ENCODE measurements at places on chromosomes 6 and 20.

- peak; percentile 29 for DNase-seq
Observed at GRCh38 chr6:5107341-5107740, 22.2 kb downstream of the PPP1R3G start.

- no peak for DNase-seq
Observed at GRCh38 chr6:35298625-35299140, 1.1 kb downstream of the DEF6 start.

- no peak for DNase-seq
Observed at GRCh38 chr6:90446164-90446563, 140.7 kb downstream of the MAP3K7 start.

- DNase-seq = no peak
Observed at GRCh38 chr6:140623498-140623897, 1249.0 kb upstream of the CITED2 start.

GRCh38 chr6:3407840-3408239 is 49.0 kb downstream of the SLC22A23 start:
- no peak for DNase-seq

DNA sequence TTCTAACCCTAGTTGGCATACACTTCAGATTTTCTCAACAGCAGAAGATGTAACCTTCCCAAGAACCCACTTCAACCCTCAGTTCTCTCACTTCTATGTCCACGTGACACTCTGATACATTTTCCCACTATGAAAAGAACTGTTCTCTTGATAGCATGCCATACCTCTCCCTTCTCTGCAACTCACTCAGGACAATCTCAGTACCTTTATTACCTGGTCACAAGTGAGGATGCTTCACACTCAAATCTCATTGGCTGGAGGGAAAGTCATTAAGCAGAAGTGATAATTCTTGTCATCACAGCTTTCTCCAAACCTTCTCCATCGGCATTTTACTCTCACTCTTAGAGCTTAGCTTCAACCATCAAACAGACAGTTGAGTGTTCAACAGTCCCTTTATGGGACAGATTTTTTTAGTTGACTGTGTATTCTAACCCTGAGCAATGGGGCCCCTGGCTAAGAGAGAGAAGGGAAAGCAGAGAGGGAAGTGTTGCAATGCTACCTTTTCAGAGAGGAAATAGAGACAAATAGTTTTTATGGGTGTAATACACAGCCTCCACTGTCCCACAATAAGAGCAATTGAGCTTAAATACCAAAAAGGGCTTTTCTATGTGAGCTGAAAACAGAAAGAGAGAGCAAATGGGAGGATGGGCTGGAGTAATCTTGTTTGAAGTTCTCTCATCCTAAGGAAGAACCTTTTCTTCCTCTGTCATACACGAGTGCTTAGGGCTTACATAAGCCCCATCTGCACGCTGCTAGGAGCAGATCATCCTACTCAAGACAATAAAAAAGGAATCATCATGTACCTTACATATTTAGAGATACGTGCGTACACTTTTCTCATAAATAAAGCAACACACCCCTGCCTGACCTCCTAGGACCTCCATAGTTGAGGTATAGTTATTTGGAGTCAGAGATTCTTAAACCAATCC is 16.0 kb downstream of the HLA-DPA1 start:
- DNase-seq = no peak

- DNase-seq = no peak
Observed at GRCh38 chr20:19916531-19917485, 100.4 kb upstream of the NAA20 start.

DNA sequence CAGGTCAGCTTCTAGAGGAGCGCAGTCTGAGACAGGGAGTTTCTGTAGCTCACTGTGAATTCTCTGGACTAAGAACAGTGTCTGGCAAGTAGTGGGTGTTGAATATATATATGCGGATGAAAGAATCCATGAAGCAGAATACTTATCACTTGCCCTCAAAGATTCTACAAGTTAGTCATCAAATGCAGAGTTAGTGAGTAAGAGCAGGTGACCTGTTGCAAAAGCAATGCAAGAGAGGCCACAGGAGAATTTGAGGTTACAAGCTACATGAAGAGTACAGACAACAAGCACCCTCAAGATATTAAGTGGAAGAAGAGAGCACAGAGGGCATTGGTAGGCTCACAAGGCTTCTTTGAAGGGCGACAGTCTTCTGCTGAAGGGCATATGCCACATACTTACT is 103.4 kb upstream of the BTBD3 start:
- DNase-seq = no peak

- no peak for DNase-seq
Observed at GRCh38 chr20:20407891-20408805, 40.2 kb downstream of the INSM1 start.

- no peak for DNase-seq
Observed at GRCh38 chr6:138526822-138527235, 27.5 kb upstream of the NHSL1 start.

- DNase-seq = no peak
Observed at GRCh38 chr6:158538741-158539140, 21.1 kb upstream of the TMEM181 start.

- DNase-seq = peak; percentile 59
Observed at GRCh38 chr6:167906899-167907298, 80.2 kb downstream of the AFDN start.

GRCh38 chr20:2005831-2006426 is 12.1 kb upstream of the PDYN start:
- DNase-seq = peak; percentile 82

GRCh38 chr6:41021832-41022231 is 17.2 kb downstream of the UNC5CL start:
- DNase-seq = no peak

GRCh38 chr20:13526551-13526950 is 112.2 kb downstream of the TASP1 start:
- DNase-seq = no peak

GRCh38 chr6:34237316-34237721 is 646 bp downstream of the HMGA1 start:
- DNase-seq = no peak

GRCh38 chr20:38258545-38259215 is 1.9 kb downstream of the KIAA1755 start:
- no peak for DNase-seq

DNA sequence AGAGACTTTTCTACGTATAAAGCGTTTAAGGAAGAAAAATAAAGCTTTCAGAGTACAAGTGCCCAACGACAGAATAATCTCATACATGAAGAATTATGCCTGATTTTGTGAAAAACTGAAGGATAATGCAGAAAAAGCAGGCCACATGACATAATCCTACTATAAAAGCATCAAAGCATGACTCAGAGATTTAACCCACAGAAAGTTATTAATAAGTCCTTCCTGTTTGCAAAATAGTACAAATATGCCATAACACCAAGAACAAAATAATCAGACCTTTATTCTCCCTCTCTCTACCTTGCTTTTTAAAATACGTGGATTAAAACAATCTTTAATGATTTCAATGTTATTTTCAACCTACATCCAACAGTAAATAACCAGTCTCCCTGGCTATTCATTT is 118.6 kb upstream of the BCLAF1 start:
- no peak for DNase-seq

- no peak for DNase-seq
Observed at GRCh38 chr6:19587238-19587942, 249.8 kb upstream of the ID4 start.

DNA sequence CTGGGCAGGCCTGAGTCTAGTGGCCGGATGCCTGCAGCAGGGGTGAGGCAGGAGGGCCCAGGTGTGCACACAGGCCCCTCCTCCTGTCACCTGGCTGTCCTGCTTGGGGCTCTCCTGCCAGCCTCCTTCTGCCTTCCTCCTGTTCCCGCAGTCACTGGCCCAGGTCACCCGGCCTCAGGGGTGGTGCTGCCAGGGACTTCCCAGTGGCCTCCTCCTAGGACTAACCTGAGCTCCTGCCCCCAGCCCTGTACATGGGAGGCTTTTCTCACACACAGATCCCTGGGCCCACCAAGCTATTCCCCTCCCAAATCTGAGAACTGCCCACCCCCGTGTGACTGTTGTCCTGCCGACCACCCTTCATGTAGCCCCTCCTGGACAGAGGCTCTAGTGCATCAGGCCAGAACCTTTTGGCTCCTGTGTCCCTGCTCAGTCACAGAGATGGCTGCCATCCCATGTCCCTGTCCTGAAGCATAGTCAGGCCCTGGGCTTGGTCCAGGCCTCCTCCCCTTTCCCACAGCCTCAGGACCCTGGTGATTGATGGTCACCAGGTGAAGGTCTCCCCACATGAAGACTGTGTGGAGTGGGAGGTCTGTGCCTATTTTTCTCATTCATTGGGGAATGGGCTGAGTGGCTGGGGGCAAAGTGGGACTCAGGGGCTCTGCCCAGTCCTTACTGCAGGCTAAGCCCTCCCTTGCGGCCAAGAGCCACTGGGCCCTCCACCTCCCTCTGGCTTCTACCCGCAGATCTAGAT is 1.1 kb upstream of the ULBP1 start:
- no peak for DNase-seq

- no peak for DNase-seq
Observed at GRCh38 chr6:161024364-161024920, 32.9 kb downstream of the MAP3K4 start.

- no peak for DNase-seq
Observed at GRCh38 chr20:60764771-60765170, 487.3 kb upstream of the CDH4 start.

DNA sequence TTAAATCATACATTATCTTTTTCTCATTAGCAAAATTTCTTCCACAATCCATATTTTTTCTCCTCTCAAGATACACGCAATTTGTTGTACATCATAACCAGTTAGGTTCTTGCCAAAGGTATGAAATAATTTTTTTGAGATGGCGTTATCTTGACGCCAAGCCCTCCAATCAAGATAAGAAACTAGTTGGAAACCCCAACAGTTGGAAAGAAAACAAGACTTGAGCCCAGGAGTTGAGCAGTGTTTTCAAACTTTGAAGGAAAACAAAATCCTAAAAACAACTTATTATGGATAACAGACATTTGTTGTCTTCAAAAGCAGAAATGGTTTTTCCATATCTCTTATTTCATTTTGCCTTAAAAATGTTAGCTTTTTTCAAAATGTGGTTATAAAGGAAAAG is 184.8 kb downstream of the SLC24A3 start:
- DNase-seq = no peak

DNA sequence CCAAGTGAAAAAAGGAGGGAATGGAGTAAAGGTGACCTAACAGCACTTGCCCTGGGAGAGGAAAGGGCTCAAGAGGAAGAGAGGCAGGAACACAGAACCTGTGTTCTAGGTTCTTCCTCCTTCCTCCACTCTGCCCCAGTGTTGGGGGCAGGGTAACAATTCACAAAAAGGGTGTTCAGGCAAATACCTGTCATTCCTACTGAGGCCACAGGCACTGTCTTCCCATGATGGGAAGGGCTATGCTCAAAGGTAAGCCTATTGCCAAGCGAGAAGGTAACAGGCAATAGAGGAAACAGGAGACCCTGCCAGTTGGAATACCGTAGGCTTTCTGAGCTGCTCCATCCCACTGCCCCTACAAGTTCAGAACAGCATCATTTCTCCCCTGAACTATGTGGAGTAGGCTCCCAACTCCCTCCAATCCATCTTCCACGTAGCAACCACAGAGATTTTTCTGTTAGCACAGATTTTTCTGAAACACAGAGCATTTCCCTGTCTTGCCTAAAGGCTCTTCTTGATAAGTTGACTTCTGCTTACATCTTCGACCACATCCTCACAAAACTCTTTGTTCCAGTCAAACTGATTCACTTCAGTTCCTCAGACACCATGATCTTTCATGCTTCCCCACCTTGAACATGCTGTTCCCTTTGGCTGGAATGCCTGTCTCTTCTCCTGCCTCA is 2.7 kb downstream of the AGPAT1 start:
- DNase-seq = no peak

DNA sequence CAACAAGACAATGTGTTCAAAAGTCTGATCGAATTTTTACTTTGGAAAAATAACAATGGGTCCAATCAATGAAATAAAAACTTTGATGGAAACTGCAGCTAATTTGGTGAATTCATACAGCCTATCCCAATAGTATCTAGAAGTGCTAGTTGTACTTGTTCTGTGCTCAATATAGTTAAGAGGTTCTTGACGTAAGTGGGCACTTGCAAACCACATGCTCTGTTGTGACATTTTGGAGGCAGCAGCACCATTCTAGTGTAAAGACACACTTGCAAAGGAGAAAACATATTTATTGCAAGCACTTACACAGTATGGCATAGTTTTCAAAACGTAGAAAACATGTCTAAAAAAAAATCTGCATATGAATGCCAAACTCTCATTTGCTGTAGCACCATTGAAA is 6.7 kb upstream of the KLHL31 start:
- no peak for DNase-seq

- no peak for DNase-seq
Observed at GRCh38 chr6:170497841-170498301, 55.2 kb downstream of the PSMB1 start.

DNA sequence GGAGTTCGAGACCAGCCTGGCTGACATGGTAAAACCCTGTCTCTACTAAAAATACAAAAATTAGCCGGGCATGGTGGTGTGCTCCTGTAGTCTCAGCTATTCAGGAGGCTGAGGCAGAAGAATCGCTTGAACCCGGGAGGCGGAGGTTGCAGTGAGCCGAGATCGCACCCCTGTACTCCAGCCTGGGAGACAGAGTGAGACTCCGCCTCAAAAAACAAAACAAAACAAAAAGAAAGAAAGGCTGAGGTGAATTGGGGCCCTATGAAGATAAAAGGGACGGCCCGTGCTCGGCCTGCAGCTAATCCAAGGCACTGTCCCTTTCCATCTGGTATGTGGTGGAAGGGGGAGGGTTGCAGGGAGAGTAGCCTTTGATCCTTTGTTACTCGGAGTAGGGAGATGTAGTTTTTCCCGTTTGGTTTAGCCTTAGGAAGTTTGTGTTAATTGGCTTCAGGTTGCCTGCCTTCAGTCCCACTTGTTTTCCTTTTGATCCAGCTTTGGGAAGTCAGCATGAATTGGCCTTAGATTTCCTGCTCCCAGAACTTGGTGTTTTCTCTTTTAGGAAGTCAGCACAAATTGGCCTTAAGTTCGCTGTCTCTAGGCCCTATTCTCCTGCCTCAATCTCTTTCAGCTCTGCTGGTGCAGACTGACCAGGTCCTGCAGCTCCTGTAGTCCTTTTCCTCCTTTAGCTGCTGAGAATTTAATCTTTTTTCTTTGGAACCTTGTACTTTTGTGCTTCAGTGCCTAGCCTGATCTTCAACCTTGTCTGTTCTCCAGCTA is 36.1 kb upstream of the PAQR8 start:
- DNase-seq = no peak

DNA sequence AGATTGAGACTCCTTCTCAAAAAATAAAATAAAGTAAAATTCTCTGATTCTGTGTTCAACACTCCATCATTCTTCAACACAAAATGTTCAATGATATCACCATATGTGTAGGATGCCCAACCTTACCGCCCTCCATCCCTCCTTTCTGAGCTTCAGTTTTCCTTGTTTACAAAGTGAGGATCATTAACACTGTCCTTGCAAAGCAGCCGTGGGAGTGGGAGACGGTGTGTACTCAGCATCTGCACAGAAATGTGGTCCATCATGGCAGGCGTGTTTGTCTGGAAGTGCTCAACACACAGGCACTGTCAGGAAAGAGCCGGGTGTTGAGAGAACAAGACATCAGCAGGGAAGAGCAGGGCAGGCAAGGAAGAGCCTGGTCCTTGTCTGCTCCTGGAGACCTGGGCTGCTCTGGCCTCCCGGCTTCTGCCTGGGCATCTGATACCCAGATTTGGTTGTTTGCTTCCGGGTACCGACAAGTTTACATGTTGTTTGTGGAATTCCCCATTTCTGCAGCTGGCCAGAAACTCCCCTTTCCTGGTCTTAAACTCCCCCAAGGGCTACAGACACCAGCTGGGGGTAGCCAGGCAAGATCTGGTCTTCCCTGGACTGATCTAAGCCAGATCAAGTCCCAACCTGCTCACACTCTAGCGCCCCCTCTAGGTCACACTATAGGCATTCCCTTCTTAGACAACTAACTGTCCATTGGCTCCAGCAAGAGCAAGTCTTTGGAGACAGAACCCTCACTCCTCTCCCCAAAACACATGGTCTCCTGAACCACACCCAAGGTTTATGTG is 26.7 kb upstream of the TTPAL start:
- no peak for DNase-seq

- no peak for DNase-seq
Observed at GRCh38 chr6:38782616-38783015, 67.5 kb downstream of the DNAH8 start.
